ENCODE measurements at places on chromosomes 2 and 18.

DNA sequence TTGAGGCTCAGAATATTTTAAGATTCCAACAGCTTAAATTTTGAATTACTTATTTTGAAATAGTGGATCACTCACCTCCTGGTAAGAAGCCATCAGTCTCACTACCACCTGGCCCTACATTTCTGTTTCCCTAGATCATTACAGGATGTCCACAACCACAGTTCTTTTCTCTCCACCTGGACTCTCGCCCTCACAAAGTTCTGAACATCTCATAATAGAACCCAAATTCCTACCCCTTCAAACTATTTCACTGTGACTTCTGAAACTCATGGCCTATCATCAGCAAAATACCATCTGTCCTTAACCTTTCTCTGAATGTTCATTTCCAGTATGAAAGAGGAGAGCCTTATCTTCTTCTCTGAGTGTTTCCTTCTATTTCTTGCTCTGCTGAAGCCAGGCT is 299.2 kb upstream of the MGAT5 start:
- no peak for DNase-seq

GRCh38 chr18:8890957-8891464 is 185.7 kb downstream of the MTCL1 start:
- DNase-seq: peak; percentile 95

DNA sequence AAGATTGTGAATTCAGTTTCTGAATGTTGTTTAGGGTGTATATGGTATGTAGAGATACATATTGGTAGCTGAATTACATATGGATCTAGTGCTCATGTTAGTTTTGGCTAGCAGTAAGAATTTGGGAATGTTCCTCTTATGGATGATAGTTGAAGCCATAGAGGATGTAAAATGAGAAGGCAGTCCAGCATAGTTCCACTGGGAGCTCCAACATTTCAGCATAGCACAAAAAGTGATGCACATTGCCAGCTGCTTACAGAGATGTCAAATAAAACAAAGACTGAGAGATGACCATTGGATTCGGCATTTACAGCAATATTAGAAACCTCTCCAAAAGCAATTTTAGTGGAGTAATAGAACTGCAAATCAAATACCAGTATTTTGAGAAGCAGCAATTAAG is 77.4 kb downstream of the EML4 start:
- no peak for DNase-seq

DNA sequence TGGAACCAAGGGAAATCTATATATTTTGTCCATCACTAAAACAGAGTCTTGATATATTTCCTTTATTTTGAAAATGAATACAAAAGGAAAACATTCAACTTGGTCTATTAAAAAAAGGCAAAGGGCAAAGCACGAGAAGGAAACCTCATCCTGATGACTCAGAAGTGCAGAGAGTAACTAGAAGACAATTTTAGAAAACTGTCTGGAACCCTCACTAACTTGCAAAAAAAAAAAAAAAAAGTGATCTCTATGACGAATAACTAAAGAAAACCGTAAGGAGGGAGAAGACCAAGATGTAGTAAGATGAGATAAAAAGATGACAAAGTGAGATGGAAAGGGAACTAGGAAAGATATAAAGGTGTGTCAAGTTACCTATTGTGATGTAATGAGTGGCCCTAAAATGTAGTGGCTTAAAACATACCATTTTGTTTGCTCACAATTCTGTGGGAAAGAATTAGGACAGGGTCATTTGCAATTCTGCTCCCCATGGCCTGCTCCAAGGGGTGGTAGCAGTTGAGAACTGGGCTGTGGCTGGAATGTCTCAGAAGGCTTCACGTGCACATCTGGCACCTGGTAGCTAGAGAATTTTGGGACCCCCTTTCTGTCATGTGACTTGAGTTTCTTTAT is 303.0 kb downstream of the DYSF start:
- DNase-seq: no peak

- no peak for DNase-seq
Observed at GRCh38 chr2:229543176-229543873, 171.0 kb downstream of the DNER start.

- no peak for DNase-seq
Observed at GRCh38 chr2:191467113-191467512, 210.8 kb upstream of the NABP1 start.

GRCh38 chr18:47179520-47179919 is 3.4 kb upstream of the IER3IP1 start:
- DNase-seq: no peak

GRCh38 chr2:137333386-137334165 is 568.2 kb downstream of the THSD7B start:
- DNase-seq: no peak

GRCh38 chr2:189519631-189520387 is 60.8 kb downstream of the SLC40A1 start:
- DNase-seq: peak; percentile 18

DNA sequence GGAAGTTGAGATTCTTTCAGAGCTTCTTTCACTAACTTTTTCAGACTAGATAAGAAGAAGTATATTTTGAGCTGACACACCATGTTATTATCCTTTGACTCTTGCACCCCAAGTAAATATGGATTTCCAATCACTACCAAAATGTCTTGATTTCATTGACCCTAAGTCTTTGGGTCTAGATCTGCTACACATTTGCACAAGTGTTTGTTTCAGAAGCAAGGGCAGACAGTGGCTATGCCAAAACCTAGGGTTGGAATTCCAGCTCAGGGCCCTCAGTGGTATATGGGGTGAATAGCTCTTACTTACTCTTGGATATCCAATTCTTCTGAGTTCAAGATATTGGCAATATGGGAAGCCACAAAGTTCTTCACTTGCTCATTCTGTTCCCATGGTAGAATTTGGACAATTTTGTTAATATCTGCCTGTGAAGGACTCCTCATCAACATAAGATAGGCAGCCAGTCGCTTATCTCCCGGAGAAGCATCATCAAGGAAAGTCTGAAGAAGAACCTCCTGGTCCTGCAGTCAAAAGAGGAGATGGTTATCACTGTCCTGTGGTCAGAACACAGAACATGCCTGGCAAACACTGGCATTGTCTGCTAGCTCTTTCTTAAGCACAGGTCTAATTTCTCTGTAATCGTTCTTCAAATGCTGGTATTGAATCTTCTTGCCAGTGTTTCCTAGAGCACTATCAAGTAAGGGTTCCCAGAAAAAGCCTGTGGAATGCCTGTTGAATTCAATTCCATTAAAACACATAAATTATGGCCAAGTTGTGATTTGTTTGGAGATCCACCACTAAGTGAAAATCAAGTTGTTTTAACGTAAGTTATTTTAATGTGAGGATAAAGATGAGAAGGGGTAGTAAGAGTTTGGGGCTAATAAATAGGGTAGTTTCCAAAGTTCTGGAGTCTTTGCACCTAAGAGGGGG is 15.6 kb downstream of the APOB start:
- no peak for DNase-seq

GRCh38 chr2:137829251-137829650 is 135.0 kb upstream of the HNMT start:
- no peak for DNase-seq

DNA sequence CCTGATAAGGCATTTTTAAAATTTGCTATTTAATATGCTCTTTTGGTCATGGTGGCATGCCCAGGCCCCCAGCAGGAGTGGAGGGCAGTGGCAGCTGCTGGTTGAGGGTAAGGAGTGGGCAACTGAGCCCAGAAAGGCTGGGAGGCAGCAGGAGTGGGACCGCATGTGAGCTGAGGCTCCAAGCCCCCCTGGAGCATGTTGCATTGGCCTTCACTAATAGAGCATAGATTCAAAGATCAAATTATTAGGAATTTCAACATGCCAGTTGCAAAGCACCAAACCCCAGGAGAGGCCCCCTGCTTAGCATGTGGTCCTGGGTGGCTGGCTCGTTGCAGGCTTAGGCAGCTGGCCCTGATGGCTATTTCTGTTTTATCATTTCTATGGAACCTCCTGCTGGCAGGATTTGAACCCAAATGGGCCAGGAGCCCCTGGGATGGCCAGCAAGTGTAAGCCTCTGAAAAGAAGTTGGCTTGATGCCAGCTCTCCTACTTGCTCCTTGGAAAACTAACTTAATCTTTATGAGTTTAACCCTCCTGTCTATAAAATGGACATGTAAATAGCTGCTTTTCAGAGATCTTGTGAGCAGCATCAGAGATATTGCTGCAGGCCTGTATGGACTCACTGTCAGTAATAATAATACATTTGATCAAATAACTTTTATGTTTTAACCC is 42.1 kb upstream of the TMEM131 start:
- no peak for DNase-seq

DNA sequence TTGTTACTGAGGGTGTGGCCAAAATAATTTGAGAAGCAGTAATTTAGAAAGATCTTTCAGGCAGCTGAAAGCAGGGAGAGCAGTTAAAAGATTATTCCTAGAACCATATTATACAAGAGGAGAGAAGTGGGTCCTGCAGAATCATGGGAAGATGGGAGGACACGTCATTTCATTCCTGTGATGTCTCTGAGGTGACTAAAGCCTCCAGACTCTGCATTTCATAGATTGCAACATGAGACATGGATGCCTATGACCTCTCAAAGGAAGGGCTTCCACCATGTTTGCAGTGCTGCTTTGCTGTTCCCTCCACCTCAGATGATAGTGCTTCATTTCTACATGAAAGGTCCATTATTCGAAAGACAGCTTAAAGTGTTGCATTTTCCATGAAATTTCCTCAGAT is 788.4 kb downstream of the TSN start:
- no peak for DNase-seq

DNA sequence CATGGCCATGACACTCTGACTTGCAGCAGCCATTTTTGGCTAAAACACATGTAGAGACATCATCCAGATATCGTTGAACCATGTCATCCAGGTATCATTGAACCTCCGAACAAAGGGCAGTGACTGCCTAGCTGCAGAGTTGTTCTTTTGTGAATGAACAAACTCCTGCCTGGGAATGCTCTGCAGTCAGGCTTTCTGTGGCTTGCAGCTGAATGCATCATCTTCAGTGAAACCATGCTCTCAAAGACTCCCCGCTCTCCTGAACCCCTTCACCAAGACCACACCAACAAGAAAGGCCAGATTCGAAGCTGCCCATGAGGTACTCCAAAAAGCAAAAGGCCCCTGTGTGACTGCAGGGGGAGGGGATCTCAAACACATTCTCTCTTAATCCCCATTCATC is 118.8 kb downstream of the ACTR3 start:
- DNase-seq: no peak

DNA sequence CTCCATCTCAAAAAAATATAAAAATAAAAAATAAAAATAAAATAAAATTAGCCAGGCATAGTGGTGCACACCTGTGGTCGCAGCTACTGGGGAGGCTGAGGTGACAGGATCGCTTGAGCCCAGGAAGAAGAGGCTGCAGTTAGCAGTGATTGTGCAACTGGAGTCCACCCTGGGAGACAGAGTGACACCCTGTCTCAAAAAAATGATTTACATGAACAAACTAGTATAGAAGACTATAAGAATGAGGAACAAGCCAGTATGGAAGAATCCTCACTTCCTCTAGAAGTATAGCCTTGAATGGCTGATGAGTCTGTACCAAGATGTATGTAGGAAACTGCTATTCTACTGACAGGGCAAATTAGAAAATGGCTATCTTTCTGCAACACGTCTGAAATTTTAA is 10.9 kb downstream of the YES1 start:
- DNase-seq: no peak

- no peak for DNase-seq
Observed at GRCh38 chr2:60847854-60848253, 33.5 kb upstream of the REL start.

DNA sequence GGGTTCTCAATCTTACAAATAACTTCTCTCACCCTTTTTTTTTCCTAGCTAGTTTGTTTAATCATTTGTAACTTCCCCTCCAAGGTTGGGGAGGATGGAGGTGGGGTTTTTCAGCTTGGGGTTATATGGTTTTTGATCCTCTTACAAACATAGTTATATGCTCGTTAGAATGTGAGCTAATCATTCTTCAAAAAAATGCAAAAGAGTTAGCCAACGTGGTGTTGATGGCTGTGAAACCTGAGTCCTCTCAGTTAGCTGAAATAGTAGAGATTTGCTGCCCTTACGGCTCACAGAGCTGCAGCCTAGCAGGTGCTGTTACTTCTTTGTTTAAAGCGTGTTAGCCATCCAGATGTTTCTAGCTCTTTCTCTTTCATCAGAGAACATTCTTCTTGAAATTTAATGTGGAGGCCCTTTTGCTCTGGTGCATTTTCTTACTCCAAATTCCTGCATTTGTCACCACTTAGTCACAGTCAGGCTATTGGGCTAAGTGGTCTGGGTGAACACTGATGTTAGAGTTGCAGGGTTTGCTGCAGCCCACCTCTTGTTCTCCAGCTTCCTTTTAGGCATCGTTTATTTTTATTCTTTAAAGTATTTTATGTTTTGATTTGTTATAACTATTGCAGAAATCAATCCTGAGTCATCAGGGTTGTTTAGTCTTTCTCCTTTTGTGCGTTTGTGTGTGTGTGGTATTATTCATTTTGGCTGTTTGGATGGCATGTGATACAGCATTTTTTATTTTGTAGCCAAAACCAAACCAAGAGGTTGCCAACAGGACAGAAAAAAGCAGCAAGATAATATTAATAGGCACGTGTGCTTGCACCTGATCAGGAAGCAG is 41.1 kb downstream of the LIMS1 start:
- DNase-seq: peak; percentile 75

DNA sequence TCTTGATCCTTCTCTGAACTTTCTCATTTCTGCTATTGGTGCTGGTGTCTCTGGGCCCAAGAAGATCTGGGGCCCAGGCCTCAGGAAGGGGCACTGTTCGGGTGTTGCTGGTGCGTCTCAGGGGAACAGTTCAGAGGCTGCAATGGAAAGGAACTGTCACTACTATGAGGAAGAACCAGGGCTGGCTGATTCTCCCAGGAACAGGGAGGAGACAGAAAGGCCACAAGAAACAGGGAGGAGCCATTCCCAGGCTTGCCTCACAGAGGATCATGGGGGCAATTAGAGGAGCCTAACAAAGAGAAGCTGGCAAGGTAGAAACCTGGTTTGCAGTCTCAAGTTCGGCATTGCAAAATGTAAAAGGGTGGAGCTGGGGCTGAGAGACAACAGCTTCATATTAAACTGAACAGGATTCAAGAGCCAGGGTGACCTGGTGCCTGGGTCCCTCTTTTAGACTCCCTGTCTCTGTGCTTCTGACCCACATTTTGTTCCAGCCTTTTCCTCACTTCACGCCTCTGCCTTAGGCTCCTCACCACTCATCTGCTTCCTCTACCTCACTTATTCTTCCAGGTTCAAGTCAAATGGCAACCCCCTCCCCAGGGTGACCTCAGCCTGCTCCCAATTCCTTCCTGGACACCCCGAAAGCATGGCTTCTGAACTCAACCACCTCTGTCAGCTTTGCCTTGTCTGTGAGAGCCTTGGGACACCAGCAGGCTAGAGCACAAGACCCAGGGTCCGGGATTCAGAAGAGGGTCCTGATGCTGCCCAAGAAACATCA is 58.4 kb downstream of the GYPC start:
- DNase-seq: no peak

DNA sequence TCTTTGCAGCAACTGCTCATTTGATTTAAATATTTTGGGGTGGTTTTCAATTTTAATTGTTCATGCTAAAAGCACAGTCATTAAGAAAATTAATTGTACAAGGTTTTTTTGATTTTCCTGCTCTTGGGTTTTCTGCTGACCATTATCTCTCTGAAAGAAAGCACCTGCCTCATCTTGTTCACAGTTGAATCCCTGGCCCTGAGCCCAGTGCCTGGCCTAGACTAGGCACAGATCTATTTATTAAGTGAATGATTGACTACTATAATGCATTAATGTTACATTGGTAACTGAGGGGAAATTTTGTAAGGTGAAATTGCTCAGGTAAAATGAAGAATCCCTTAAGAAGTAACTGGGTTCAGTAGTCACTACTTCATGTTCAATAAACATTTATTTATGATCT is 22.0 kb downstream of the IL1RL2 start:
- no peak for DNase-seq

Measured in GM23338 (cell line).